ENCODE measurements at places on chromosomes 2 and 18.

DNA sequence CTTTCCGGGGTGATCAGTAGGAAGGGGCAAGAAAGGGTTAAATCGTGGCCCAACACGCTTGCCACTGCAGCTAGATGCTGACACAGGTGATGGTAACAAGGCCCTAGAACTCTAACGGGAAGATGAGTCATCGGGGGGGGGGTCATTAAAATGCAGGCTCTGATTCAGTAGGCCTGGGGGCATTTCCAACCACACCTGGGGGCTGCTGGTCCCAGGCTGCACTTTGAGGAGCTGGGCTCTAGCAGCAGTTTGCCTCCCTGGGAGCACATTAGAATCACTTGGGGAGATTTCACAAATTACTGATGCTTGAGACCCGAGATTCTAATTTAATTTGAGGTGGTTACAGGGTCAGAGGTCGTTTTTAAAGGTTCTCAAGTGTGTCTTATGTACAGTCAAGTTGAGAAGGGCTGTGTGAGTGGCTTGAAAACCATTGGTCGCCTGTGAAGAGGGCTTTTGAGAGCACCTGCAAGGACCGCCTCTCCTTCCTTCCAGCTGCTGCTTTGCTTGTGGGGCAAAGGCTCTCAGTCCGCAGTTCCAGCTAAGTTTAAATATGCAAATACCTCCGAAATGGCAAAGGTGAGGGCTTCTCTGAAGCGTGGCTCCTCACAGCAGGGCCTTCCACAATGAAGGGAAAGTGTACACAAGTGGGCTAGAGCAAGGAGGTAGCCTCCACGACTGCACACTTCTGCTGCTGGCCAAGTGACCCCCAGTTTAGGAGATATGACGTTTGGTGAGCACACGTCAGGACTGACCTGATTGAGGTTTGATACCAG is 128.0 kb upstream of the MSH6 start:
- no peak overlapping the region for H3K4me3 ChIP-seq
- peaks cover 16% of the 10 kb centered on the region for H3K4me1 ChIP-seq
- no peaks in the 10 kb centered on the region for H3K36me3 ChIP-seq
- H3K27me3 ChIP-seq: no peaks in the 10 kb centered on the region
- no peak for DNase-seq
- H3K27ac ChIP-seq: no peak overlapping the region

- no peak overlapping the region for H3K4me3 ChIP-seq
- no peaks in the 10 kb centered on the region for H3K4me1 ChIP-seq
- H3K36me3 ChIP-seq: no peaks in the 10 kb centered on the region
- H3K27ac ChIP-seq: no peak overlapping the region
These were observed 354.7 kb downstream of the EIPR1 start for GRCh38 chr2:3022841-3023372.

DNA sequence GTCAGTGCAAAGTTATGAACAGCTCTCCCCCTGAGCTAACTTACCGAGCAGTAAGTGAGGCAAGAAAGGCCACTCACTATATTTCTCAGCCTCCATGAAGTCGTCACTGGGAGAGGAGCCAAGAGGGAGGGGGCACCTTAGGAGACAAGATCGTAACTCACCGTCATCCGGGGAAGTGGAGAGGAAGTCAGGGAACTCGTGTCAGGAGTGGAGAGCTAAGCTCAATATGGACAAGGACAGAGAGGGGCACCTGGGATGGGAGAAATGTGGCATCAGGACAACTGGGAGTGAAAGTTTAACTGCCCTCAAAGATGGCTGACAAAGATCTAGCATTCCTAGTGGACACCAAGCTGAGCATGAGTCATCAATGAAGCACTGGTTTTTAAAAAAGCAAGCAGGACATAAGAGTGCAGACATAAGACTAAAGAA is 37.1 kb downstream of the BCL11A start:
- H3K27me3 ChIP-seq: no peaks in the 10 kb centered on the region
- H3K27ac ChIP-seq: no peak overlapping the region
- H3K36me3 ChIP-seq: peaks cover 20% of the 10 kb centered on the region
- peaks cover 22% of the 10 kb centered on the region for H3K4me1 ChIP-seq

GRCh38 chr18:58180738-58181353 is 136.8 kb downstream of the NEDD4L start:
- H3K4me1 ChIP-seq: peaks cover 17% of the 10 kb centered on the region
- DNase-seq: no peak
- no peak overlapping the region for H3K4me3 ChIP-seq
- no peaks in the 10 kb centered on the region for H3K27me3 ChIP-seq
- no peak overlapping the region for H3K27ac ChIP-seq
- H3K36me3 ChIP-seq: no peaks in the 10 kb centered on the region

GRCh38 chr2:237480988-237481525 is 6.0 kb upstream of the MLPH start:
- no peak overlapping the region for H3K4me3 ChIP-seq
- DNase-seq: no peak
- H3K27ac ChIP-seq: no peak overlapping the region
- H3K27me3 ChIP-seq: peaks cover 16% of the 10 kb centered on the region
- no peaks in the 10 kb centered on the region for H3K36me3 ChIP-seq

GRCh38 chr18:62716619-62717168 is 1.4 kb downstream of the PHLPP1 start:
- DNase-seq: no peak
- H3K4me3 ChIP-seq: peak overlapping the region; percentile 63
- no peak overlapping the region for H3K27ac ChIP-seq
- peaks cover 13% of the 10 kb centered on the region for H3K4me1 ChIP-seq
- H3K36me3 ChIP-seq: no peaks in the 10 kb centered on the region

- H3K36me3 ChIP-seq: no peaks in the 10 kb centered on the region
- H3K4me1 ChIP-seq: peaks cover 6% of the 10 kb centered on the region
- no peak for DNase-seq
- H3K27ac ChIP-seq: no peak overlapping the region
- H3K4me3 ChIP-seq: no peak overlapping the region
These were observed 580.1 kb downstream of the ZEB2 start for GRCh38 chr2:143939626-143940330.

DNA sequence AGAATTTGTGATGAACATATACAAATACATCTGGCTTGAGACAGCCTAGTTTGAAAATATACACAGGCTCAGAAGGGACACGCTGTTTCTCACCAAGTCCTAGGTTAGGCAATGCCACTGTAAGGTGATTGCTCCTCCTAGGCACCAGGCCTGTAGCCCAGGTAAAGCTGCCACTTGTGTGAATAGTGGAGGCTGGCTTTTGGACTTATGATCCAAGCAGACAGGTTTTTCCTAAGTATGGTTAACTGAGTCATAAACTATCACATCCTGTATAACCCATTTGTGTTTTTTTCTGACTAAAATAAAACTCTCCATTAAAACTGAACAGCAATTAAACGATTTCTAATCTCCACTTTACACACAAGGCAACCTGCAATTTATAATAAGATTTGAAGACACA is 81.0 kb downstream of the SEMA4F start:
- no peak overlapping the region for H3K4me3 ChIP-seq
- no peaks in the 10 kb centered on the region for H3K27me3 ChIP-seq

DNA sequence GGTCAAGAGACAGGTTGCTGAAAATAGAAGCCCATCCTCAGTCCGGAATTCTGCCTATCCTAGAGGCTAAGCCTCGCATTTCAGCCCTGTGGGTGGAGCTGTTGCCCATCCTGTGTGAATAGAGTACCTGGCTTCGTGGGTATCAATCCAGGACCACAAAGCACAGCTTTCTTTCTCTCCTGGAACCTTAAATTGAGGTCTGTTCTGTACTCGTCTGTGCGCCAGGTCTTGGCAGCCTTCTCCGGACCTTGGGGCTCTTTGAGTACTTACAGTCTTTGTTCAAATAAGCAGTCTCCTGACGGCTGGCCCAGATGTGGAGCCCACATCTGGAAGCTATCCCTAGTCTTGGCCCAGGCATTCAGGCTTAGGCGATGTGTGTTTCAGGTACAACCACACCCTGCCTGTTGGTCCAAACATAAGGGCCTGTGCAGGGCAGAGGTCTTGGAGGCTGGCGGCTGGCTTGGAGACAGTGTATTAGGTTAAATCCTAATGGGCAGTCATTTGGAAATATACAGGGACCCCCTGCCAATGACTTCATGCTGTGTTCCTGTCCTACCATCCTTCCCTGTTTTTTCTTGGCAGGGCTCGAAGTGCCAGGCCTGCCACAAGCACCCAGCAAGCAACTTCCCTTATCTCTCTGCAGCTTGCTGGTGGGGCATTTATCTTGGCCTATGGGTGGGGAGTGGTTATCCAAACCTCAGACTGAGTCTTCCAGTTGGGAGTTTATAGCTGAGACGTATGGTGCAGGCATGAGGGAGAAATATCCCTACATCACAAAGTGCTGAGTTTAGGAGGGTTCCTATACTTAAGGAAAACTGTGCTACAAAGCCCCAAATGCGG is 294.1 kb downstream of the BCL2 start:
- no peak overlapping the region for H3K4me3 ChIP-seq
- no peak overlapping the region for H3K27ac ChIP-seq
- no peak for DNase-seq
- no peaks in the 10 kb centered on the region for H3K36me3 ChIP-seq
- no peaks in the 10 kb centered on the region for H3K4me1 ChIP-seq
- no peaks in the 10 kb centered on the region for H3K27me3 ChIP-seq

- H3K4me3 ChIP-seq: no peak overlapping the region
- H3K36me3 ChIP-seq: no peaks in the 10 kb centered on the region
- no peak overlapping the region for H3K27ac ChIP-seq
- no peaks in the 10 kb centered on the region for H3K27me3 ChIP-seq
- DNase-seq: no peak
These were observed 31.1 kb upstream of the SATB2 start for GRCh38 chr2:199488772-199489400.

GRCh38 chr18:8705961-8706790 is 820 bp downstream of the MTCL1 start:
- peak overlapping the region; percentile 68 for H3K4me3 ChIP-seq
- no peaks in the 10 kb centered on the region for H3K27me3 ChIP-seq

DNA sequence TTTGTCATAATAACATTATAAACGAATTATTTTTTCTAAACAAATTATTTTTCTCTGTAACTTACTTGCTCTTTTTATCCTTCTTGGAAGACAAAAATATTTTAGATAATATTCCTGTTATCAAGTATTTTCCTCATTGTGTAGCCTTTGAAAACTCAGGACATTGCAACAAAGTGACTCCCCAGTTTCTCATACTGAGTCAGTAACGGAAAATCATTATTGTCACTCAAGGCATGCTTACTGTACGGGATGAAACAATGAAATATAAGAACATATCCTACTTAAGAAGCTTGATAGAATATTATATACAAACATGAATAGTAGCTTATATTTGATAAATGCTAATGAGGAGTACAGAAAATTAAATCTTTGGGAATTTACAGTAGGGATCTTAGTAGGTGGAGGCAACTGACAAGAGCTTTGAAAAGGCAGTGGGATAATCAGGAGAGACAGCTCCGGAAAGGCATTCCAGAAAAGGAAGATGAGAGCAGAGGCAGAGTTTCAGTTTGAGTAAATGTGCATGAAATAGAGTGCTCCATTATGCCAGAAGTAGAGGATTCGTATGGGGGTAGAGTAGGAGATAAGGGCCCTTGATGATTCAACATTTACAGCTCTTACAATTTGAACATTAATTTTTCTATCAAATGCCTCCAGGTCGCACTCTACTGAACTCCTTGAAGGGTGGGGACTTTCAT is 14.0 kb upstream of the YES1 start:
- no peaks in the 10 kb centered on the region for H3K4me1 ChIP-seq
- no peaks in the 10 kb centered on the region for H3K36me3 ChIP-seq
- DNase-seq: no peak
- H3K4me3 ChIP-seq: no peak overlapping the region
- no peak overlapping the region for H3K27ac ChIP-seq
- H3K27me3 ChIP-seq: no peaks in the 10 kb centered on the region

- H3K27ac ChIP-seq: no peak overlapping the region
- H3K4me1 ChIP-seq: peaks cover 7% of the 10 kb centered on the region
- H3K4me3 ChIP-seq: no peak overlapping the region
- H3K27me3 ChIP-seq: no peaks in the 10 kb centered on the region
These were observed 66.0 kb upstream of the ST3GAL5 start for GRCh38 chr2:85954590-85955458.

GRCh38 chr2:8543383-8544170 is 138.3 kb upstream of the ID2 start:
- H3K4me3 ChIP-seq: no peak overlapping the region
- no peaks in the 10 kb centered on the region for H3K27me3 ChIP-seq
- H3K36me3 ChIP-seq: no peaks in the 10 kb centered on the region
- no peak overlapping the region for H3K27ac ChIP-seq
- H3K4me1 ChIP-seq: no peaks in the 10 kb centered on the region

DNA sequence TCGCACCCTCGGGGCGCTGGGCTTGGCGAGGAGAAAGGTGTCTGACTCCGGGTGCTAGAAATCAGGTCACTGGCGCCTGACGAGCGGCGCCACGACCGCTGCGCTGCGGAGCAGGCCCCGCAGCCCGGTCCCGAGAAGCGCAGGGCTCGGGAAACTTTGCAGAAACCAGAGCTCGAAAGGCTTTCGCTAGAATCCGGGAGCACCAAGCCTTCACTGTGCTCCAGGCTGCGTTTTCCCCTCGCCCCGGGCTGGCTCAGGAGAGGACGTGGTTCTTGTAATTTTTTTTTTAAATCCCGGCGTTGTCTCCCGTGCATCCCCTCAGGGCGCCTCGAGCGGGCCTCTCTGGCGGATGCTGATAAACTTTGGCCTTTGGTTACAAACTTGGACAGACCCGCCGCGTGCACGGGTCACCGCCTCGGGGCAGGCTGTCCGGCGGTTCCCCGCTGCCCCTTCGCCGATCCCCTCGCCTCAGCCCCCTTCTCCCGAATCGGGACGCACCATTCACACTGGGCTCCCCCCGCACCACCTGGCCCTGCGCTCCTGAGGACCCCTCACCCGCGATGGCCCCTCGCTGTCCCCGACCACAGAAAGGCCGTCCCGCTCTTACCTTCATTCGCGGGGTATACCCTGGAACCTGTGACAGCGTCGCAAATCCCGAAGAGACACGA is 419 bp downstream of the EPHA4 start:
- DNase-seq: peak; percentile 73
- peak overlapping the region; percentile 74 for H3K4me3 ChIP-seq
- H3K36me3 ChIP-seq: no peaks in the 10 kb centered on the region
- peaks cover 26% of the 10 kb centered on the region for H3K27me3 ChIP-seq
- no peak overlapping the region for H3K27ac ChIP-seq

- H3K4me3 ChIP-seq: no peak overlapping the region
- no peaks in the 10 kb centered on the region for H3K27me3 ChIP-seq
- H3K4me1 ChIP-seq: no peaks in the 10 kb centered on the region
- H3K27ac ChIP-seq: no peak overlapping the region
- no peaks in the 10 kb centered on the region for H3K36me3 ChIP-seq
- no peak for DNase-seq
These were observed 251.3 kb downstream of the PARD3B start for GRCh38 chr2:204796581-204796980.

GRCh38 chr2:88919087-88919738 is 227.7 kb downstream of the RPIA start:
- H3K27me3 ChIP-seq: no peaks in the 10 kb centered on the region
- no peak overlapping the region for H3K4me3 ChIP-seq
- H3K27ac ChIP-seq: no peak overlapping the region
- DNase-seq: no peak

DNA sequence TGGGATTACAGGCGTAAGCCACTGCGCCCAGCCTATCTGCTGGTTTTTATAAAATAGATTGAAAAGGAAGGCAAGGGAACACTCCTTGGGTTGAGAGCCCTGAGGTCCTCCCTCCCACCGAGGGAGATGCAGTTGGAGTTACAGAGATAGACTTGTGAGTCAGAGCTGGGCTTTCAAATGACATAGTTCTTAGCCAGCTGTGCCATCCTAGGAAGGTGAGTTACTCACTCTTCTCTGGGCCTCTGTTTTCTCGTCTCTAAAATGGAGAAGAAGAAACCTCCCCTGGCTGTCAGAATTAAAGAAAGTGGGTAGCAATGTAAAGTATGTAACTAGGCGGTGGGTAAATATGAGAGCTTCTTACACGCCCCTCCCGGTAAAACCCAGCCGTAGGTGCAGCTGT is 2.4 kb downstream of the LRRFIP1 start:
- H3K36me3 ChIP-seq: no peaks in the 10 kb centered on the region
- peaks cover 18% of the 10 kb centered on the region for H3K27me3 ChIP-seq
- peaks cover 13% of the 10 kb centered on the region for H3K4me1 ChIP-seq
- no peak for DNase-seq

Data from H1 (cell line).